ENCODE measurements at places on chromosomes 1 and 21.
A peak's percentile ranks its signal among the peaks of the same experiment; 100 is the strongest.

DNA sequence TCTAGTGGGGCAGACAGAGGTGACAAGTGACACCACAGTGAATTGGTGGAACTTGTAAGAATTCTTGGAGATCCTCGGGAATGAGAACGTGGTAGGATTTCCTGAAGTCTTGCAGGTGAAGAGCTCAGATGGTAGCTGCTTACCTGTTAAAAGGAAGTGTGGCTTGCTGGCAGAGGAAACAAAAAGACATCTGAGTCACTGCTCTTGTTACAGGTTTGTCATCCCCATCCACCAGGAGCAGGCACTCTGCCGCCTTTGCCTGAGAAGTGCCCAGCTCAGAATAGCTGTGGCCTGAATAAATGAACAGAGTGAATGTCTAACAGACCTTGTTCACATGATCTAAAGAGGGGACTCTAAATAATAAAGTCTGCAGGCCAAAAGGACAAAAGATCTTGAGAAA is 12.3 kb upstream of the ZSCAN20 start:
- no peak for DNase-seq

DNA sequence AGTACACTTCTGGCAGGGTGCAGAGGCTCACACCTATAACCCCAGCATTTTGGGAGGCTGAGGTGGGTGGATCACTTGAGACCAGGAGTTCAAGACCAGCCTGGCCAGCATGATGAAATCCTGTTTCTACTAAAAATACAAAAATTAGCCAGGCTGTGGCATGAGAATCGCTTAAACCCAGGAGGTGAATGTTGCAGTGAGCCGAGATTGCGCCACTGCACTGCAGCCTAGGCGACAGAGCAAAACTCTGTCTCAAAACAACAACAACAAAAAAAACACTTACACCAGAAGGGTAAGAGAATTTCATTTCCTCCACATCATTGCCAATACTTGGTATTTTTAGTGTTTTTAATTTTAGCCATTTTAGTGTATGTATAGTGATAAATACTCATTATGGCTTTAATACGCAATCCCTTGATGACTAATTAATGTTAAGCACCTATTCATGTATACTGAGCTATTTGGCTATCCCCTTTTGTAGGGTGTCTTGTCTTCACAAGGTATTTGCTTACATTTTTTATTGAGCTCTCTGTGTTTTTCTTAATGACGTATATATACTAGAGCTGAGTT is 77.1 kb upstream of the TNR start:
- DNase-seq = no peak

DNA sequence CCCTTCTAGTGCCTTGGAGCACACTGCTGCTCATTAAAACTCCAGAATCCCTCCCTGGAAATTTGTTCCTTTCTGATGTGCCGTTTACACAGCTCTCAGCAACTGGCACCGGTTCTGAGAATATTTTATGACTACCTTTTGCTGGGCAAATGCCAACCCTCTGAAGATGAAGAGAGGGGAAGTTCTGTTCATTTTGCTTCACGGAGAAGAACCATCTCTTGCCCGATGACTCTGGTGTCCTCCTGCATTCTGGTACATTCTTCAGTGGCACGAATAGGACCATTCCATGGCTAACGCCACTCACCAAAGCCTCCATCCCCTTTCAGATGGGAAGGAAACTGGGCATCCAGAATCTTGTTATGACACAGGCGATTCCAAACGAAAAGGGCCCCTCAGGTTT is 96.2 kb upstream of the SIM2 start:
- DNase-seq = no peak

DNA sequence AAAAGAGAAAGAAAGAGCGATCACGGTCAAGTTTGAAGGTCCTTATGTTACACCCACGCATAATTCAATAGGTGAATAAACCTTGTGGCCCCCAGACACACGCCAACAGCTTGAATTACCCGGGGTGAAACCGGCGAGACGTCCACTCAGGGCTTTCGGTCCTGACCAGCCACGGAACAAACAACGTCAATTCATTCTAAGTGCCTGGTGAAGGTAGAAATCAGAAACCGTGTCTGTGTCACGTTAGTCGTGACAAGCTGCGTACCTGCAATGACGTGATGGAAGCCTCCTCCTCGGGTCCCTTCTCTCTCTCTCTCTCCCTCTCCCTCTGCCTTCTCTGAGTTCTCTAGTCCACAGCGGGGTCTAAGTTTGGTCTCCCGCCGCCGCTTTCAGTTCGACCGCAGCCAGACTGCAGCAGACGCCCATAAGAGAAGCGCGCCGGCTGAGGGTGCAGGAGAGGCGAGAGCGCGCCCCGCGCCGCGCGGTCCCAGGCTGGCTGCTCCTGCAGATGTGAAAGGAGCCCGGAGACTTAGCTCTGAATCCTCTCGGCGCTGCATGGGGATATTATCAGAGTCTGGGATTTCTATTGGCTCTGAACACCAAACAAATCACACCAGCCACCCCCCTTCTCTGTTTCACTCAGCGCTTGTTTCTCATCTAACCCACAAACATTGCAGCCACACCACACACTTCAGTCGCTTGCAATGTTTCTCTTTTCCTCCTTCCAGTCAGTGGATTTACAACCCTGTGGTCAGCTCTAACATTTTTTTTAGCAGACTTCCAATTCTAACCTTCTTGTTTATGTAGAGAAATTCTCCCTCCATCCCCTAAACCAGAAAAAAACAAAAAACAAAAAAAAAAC is at the start of gene GREM2:
Gene GREM2, minus strand, starts transcription at position 537 of the 862 bp plus-strand sequence. CDS start 118,680 bp downstream, outside the sequence.
- no peak for DNase-seq

- no peak for DNase-seq
Measured at GRCh38 chr1:67489643-67490042, 59.4 kb upstream of the SERBP1 start.

- no peak for DNase-seq
Measured at GRCh38 chr1:15886611-15887167, 39.2 kb downstream of the SPEN start.

DNA sequence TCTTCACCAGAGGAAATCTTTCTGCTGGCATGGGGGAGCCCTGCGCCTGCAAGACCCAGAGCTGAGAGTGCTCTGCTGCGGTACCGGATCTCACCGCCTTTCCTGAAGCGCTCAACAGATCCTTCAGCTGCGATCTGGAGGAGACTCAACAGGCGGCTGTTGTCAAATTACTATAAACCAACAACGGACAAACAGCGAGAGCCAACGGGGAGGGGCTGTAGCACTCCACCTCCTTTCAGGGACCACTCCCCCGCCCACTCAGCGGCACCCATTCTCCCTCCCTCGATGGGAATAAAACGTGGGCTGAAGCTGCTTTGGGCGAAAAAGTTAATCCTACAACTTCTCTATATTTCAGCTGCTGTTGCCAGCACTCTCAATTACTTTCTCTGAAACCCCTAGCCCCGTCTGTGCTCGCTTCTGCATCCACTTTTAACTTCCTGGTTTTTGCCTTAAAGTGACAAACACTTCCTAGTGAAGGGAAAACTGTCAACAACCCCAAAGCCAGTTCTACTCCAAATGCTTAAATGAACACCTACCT is at the start of gene FMO5:
Gene FMO5, minus strand, starts transcription at position 147 of the 538 bp plus-strand sequence. CDS start 310 bp downstream, outside the sequence.
- DNase-seq = peak; percentile 33

DNA sequence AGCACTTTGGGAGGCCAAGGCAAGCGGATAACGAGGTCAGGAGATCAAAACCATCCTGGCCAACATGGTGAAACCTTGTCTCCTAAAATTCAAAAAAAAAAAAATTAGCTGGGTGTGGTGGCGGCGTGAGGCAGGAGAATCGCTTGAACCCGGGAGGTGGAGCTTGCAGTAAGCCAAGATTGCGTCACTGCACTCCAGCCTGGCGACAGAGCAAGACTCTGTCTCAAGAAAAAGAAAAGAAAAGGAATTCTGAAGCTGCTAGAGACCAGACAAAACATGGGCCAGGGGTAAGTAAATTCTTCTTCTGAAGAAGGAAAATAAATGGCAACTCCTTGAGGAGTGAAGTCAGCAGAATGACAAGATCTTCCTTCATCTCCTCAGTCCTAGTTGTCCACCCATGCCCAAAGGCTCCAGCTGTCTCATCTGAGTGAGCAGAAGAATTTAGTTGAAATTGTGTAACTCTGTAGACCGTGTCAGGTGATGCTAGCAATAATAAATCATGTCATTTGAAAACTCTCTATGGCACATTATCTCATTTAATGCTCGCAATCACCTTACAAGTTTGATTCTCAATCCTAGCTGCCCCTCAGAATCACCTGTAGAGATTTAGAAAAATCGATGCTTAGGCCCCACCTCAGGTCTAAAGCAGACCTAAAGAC is 14.3 kb downstream of the PDZK1 start:
- DNase-seq = no peak

DNA sequence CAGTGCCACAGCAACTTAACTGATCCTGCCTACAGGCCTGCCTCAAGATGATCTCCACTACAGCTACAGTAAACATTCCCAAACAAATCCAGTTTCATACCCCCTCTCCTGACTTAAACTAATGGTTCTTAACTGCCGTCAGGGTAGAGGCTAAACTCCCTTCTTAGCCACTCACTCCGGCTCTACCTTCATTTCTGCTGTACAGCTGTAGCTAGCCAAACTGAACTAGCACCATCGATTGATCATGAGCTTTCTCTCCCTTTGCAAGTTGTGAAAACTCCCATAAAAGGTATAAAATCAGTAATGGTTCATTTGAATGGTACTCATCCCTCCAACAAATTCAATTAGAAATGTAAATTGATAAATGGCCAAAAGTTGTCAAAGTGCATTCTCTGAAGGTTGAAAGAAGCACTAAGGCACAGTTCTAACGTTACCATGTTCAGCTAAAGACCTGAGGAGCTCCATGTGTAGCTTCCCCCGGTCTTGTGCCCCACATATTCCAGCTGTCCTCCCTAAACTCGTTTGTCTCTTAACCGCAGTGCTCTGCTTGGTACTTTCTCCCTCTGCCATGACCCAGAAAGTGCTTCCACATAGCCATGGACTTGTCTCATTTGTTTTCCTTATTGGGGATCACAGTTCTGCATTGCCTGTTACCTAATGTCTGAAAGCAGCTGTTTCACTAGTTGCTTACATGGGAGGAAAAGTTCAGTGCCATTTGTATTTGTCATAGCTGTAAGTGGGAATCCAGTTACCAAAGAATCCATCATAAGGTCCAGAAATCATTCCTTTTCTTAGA is 49.8 kb downstream of the DHX9 start:
- no peak for DNase-seq

DNA sequence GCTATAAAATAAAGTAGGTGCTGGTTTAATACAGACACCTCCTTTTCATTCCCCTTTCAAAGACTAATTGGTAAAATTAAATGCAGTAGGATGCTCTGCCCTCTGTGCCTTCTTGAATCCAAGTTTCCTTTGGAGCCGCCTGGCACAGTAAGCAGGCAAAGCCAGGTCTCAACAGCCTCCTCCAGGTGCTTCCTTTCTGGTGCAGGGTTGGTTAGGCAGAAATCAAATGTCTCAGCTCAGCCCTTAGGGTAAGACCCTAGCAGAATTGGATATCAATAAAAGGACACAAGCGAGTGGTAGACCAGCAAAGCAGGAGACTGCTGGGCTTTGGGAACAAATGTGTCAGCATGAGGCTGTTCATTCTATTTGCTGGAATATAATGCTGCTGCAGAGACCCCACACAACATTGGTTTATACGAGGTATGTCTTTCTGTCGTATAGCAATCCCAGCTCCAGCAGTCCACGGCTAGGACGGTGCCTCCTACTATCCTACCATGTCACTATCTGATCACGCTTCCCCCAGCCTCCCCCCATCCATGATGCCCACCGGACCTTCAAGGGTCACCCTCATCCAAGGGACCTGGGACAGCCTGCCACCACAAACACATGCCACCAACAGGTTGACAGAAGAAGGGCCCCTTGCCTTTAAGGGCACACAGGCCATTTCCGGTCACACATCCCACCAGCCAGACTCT is 58.4 kb downstream of the CAPN2 start:
- DNase-seq = no peak

GRCh38 chr1:21811875-21812305 is at the start of gene LDLRAD2:
Gene LDLRAD2, plus strand, starts transcription at chr1:21812265. Its CDS starts 187 bp downstream, at chr1:21812452.
- no peak for DNase-seq

- no peak for DNase-seq
Measured at GRCh38 chr1:112628516-112628915, 8.9 kb downstream of the CAPZA1 start.

DNA sequence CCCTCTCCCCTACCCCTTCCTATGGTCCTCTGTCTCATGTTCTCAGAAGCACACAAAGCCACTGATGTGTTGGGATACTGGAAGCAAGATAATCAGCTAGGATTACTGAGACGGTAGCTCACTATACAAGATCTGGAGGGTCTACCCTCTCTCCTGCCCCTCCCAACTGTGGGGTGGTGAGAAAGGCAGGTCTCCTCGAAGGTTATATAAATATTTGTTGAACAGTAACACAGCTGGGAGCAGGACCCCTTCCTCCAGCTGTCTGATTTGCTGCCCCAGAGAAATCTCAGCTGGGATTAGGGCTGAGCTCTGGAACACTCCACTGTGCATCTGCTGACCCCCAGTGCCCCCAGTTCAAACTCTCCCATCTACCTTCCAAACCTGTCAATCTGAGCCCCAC is 94.2 kb upstream of the IPO9 start:
- no peak for DNase-seq

DNA sequence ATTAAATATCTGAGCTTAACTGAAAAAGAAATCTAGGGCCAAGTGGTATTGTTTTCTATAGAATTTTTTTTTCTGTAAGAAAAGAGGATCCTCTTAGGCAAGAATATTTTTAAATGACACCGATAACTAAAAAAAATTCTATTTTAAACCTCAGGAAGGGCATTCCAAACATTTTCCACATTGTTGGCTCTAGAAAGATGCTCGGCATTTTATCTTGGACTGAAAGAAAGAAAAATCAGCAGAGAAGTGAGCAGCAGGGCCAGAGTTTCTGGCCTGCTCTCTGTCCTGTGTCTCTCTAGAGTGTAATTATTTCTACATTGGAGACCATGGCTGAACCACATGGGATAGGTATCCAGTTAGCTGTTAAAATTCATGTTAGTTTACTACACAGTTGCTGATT is 192.5 kb upstream of the GREM2 start:
- no peak for DNase-seq

DNA sequence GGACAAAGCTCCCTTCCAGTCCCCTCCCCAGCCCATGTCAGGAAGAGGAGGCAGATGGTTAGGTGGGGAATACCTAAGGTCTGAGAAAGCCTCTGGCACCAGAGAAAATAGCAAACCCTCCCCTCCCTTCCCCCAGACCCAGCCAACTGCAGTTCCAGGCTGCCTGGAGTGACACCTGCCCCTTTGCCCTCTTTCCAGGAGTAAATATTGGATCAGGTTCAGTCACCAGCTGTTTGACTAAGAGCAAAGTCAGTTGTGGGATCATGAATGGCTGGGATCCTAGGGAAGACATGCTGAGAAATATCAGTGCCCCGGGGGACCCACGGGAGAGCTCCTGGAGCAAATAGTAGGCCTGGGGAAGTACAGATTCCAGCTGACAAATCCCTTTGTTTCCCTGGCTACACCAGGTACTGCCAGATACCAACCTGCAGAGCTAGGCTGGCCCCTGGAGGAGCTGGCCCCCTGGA is 12.2 kb upstream of the CDK18 start:
- DNase-seq = no peak

DNA sequence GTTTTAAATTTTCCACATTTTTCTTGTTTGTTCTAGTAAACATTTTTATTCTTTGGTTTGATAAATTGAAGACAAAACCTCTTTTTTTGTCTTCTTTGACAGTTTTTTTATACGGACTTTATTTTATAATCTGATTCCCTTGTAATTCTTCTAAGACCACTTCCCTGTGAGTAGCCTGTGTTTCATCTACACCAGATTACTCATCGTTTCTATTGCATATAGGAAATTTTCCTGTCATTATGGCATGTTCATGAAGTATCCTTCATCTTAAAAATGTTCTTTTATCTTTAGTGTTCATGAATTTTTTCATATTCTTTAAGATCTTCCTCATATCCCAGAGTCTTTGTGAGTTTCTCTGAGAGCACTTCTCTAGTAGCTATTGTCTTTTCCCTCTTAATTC is 109.8 kb downstream of the USP25 start:
- DNase-seq = no peak
